ENCODE measurements at places on chromosomes 2 and 18. TPM values are rescaled to one million over a fixed set of nuclear protein-coding genes. Genes with fewer than 3 reads are reported as not detected.

TWIST2 gene
- total RNA-seq = 102 TPM

MARCHF4 gene
- 3.1 TPM for total RNA-seq

ARHGAP25 gene
- total RNA-seq = 1.1 TPM

FBXO15 gene
- 1.1 TPM for total RNA-seq

RGPD4 gene
- not detected for total RNA-seq

ALKAL2 gene
- total RNA-seq = not detected

RNU2-63P gene
- total RNA-seq = not detected

HMSD gene
- total RNA-seq = 0.25 TPM

IL1RL1 gene
- total RNA-seq = 0.77 TPM
